ENCODE measurements at places on chromosomes 6 and 20.

- no peak for DNase-seq
Measured at GRCh38 chr20:44073675-44074071, 113.3 kb downstream of the JPH2 start.

DNA sequence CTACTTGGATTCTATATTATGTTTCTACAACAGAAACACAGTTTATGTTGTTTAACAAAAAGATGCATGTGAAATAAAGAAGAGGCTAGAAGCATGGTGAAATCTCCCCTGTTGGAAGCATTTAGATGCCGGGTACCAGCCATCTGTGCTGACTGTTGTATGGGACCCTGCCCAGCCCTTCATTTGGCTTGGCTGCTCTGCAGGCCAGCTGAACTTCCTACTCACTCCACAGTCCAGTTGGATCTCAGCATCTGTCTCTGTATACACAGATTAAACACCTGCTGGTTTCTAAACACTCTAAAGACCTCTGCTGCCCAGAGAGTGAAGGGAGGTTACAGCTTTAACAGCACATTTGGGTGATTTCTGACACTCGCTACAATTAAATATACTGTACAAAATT lies 228.3 kb downstream of the SLC35F1 start:
- DNase-seq: no peak

DNA sequence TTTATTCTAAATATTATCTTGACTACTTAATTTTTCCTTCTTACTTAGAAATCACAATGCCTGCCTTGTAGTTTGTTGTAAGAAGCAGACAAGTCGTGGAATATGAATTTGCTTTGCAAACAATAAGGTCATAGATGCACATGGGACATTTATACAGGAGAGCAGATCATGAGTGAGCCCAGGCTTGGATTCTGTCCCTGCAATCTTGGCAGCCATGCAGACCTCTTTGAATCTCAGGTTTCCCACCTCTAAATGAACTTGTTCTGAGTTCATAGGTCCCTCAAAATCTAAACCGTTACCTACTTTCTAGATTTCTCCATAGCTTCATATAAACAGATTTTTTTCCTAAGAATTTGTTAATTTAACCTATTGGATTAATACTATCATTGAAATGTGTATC lies 19.5 kb downstream of the KIAA0408 start:
- no peak for DNase-seq

- no peak for DNase-seq
Measured at GRCh38 chr6:149368065-149368464, 32.0 kb upstream of the SUMO4 start.

DNA sequence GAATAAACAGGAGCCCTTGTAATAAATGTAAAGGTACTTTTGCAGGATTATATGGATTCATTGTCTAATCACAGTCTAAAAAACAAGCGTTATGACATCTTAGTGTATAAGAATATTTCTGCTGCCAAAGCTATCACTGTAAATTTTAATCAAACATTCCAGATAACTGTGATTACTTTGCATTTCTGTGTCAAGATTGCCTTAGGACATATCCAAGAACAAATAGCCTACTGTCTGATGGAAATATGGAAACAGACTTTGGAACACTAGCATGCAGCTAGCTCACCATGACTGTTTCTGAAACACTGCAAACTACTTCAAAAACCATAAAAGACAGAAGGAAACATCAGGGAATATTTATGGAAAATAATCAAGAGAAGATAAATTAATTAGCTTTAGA lies 248.7 kb upstream of the ASCC3 start:
- no peak for DNase-seq

- no peak for DNase-seq
Measured at GRCh38 chr6:25279748-25280343, 672 bp downstream of the CARMIL1 start.

GRCh38 chr6:169026175-169026574 lies 227.5 kb downstream of the THBS2 start:
- no peak for DNase-seq

GRCh38 chr20:35910254-35910653 lies 44.0 kb downstream of the SCAND1 start:
- DNase-seq: no peak
